AG08396 (cell line): ENCODE measurements at places on chromosomes 2 and 18.

GRCh38 chr2:214830794-214831346 is 21.4 kb upstream of the BARD1 start:
- DNase-seq = peak; percentile 24

DNA sequence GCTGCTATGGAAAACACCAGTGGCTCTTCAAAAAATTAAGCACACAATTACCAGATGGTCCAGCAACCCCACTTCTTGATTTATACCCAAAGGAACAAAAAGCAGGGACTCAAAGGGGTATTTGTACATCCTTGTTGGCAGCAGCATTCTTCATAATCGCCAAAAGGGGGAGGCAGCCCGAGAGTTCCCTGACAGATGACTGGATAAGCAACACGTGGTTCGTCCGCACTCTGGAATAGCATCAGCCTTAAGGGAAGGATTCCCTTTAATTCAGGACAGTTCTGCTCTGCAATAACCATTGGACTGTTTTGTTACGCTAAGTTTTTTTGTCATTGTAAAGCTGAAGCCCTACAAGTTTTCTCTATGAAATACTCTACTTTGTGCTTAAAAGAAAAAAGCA is 76.7 kb upstream of the TWIST2 start:
- peak; percentile 68 for DNase-seq

GRCh38 chr2:233707940-233708644 is 4.6 kb upstream of the UGT1A5 start:
- DNase-seq = no peak

DNA sequence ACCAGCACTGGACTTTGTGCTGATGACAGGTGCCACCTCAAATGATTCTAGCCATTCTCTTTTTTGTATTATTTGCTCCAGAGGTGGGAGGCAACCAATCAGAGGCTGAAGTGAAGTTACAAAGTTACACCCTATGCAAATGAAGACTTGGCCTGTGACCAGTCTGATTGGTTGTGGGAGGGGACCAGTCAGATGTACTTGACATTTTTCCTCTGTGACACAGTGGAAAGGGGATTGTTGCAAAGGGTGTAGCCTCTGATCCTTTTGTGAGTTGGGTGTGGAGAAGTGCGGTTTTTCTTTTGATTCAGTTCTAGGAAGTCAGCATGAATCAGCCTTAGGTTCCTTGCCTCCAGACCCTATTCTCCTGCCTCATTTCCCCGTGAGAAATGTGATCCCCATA is 244.0 kb downstream of the ARL6IP6 start:
- DNase-seq = no peak

GRCh38 chr2:41723526-41723925 is 324.3 kb upstream of the PKDCC start:
- no peak for DNase-seq
